ENCODE measurements at places on chromosomes 7 and 10.

DNA sequence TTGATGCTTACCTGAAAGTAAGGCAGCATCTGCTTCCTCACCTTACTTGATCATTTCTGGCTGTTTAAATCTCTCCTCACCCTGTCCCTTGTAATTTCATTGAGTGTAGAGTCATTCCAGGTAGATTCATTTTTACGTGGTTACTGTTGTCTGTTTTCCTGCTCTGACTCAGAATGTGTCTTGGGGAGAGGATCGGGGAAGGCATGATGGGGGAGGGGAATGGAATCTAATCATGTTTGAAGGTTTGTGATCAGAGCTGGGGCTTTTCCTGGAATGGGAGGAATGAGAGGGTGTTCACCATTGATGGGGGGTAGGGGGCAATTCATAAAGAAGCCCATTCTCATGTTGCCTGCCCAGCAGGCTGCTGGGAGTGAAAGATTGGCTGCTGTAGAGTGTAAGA lies 18.7 kb downstream of the SEC24C start:
- no peak for DNase-seq

GRCh38 chr10:78412605-78413004 lies 378.9 kb downstream of the RPS24 start:
- DNase-seq, result no peak

DNA sequence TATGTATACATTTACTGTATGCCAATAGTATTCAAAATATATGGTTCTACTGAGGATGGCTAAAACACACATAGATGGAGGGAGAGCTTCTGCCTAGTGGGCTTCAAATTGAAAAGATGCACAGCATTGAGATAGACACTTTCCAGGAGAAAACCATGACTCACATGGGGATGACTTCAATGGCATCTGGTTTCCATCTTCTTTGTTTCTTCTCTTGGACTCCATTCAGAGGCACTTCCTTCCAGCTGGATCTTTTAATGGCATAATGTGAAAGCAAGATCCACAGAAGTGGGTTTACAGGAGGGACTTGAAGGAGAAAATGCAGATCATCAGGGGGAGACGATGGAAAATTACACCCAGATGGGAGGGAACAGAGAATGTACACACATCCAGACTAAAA lies 84.9 kb downstream of the ZNF365 start:
- DNase-seq, result no peak

DNA sequence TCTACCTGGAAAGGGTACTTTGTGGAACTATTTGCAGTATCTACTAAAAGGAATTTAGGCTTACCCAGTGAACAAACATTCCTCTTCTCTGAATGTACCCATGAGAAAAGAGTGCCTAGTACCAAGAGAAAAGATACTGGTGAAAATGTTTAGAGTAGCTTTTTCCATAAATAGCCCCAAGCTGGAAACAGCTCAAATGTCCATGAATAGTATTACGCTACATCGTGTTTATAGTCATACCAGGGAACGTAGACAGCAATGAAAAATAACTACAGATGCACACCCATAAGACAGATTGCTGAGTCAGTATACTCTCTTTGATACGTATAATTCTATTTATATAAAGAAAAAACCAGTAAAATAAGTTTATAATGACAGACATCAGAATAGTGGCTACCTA lies 285.9 kb downstream of the KLF6 start:
- DNase-seq, result no peak

GRCh38 chr7:32479574-32480200 lies 10.5 kb downstream of the LSM5 start:
- peak; percentile 27 for DNase-seq

GRCh38 chr7:118214833-118215182 lies 9.7 kb upstream of the ANKRD7 start:
- DNase-seq, result no peak

GRCh38 chr10:108696792-108697477 lies 1226.4 kb downstream of the XPNPEP1 start:
- no peak for DNase-seq

GRCh38 chr10:7475939-7476338 lies 65.1 kb upstream of the SFMBT2 start:
- DNase-seq, result no peak

DNA sequence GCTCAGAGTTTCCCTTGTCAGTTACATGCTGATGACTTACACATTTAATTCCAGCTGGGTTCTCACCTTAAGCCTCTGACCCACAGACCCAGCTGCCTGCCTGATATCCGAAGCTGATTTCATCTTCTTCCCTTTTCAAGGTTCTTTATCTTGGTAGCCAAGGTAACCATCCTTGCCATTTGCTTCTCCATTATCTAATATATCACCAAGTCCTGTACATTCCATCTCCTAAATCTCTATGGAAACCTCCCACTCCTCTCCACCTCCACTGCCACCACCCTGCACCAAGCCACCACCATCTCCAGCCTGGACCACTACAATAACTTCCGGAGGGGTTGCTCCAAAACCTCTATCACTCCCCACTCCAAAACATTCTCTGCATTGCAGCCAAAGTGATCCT lies 19.9 kb downstream of the SCRN1 start:
- no peak for DNase-seq

- DNase-seq, result no peak
These were observed 27.4 kb downstream of the OGDHL start for GRCh38 chr10:49734676-49735075.

DNA sequence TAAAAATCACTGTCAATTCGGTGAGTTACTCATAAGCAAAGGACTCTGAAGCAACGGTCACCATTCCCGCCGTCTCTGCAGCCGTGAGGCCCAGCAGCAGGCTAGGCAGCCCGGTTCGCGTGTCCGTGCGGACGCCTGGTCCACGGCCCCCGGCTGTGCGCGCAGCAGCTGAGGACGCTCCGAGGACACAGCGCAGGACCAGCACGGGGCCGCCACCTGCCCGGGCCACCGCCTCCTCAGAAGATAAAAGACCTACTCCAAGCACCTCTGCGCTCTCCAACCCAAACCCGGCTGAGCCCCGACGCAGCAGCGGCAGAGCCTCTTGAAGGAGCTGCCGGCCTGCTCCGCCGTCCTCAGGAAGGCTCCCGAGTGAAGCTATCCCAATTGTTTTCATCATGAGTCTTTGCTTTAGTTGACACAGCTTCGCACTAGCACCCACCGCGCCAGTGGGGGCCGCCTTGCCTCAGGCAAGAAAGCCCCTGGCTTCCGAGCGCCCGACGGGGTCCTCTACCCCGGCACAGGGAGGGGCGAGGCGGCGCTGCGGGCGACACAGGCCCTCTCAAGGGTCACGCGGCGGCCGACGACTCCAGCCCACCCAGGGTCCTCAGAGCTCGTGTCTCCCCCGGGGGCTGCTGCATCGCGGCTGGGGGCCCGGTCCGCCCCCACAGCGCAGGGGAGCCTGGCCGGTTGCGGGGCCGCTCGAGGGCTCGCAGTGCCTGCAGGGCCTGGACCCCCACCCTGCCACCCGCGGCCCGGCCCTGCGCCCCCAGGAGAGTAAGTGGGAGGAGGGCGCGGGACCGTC lies 16.9 kb upstream of the GPR146 start:
- no peak for DNase-seq

GRCh38 chr10:49396666-49396999 lies 744 bp upstream of the DRGX start:
- no peak for DNase-seq

DNA sequence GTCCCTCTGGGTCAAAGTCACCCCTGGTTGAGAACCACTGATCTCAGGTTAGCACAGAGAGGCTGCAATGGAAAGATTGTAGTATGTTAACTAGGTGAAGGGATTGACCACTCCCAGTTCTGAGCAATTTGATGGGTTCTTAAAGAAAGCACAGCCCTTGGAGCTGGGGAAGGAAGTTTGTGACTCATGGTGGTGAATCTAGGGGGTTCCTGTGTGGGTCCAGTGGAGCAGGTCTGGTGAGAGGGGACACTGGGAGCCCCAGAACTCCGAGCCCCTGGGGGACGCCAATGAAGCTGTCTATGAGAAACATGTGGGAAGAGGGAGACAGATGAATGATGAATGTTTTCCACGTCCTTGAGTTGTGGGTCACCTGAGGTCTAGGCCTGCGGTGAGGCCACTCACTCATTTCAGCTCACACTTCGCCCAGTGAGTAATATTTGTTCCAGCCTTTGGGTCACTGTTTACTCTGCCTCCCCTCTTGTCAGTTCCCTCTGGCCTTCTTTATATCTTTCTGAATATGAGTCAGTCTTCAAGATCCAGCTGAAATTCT lies 341.9 kb downstream of the LRMDA start:
- no peak for DNase-seq

- DNase-seq, result no peak
These were observed 72.4 kb downstream of the AUTS2 start for GRCh38 chr7:69670701-69671100.

DNA sequence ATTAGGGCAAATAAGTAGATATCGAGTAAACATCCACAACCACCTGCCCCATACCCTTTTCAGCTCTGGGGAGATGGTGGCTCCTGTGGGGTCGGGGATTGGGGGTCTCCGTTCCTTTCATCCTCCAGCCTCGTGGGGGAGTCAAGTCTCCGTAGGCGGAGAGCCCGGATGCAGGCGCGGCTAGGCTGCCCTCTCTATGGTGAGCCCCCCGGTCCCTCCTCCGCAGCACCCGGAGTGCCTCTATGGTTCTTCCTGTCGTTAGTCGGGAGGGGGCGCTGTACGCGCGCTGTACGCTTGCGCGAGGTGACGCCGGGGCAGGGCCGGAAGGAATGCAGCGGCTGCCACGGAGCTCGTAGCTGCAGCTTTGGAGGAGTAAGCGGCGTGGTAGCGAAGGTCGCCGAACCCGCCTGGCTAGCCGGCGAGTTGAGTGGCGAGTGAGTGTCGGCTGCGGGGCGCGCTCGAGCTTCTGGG lies 14.8 kb upstream of the MMD2 start:
- DNase-seq, result peak; percentile 86

- no peak for DNase-seq
These were observed 521.2 kb upstream of the TEX47 start for GRCh38 chr7:89316584-89317251.

- no peak for DNase-seq
These were observed 42.0 kb downstream of the ABCA13 start for GRCh38 chr7:48213226-48213625.

DNA sequence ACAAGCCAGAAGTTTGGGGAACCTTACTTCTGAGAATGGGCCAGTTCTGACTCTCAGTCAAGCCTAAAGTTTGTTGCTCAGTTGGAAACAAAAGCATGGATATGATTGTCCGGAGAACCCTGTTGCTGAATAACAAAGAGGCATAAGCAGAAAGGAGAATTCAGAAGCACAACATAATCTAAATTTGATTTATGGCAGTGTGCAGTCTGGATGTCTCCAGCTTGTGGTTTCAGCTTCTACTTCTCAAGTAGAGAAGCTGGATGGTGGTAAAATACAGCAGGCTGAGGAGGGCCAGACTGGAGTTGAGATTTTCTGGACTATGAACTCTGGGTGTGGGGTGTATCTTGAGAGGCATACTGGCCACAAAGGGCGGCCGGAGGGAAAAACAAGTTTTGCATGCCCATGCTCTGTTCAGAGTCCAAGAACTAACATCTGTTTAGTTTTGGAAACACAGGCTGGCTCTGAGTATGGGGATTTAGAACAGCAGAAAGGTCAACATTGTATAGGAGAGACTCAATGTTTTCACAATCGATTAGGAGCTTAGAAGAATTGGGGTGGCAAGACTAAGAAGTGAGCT lies 592.9 kb downstream of the CNTNAP2 start:
- no peak for DNase-seq

DNA sequence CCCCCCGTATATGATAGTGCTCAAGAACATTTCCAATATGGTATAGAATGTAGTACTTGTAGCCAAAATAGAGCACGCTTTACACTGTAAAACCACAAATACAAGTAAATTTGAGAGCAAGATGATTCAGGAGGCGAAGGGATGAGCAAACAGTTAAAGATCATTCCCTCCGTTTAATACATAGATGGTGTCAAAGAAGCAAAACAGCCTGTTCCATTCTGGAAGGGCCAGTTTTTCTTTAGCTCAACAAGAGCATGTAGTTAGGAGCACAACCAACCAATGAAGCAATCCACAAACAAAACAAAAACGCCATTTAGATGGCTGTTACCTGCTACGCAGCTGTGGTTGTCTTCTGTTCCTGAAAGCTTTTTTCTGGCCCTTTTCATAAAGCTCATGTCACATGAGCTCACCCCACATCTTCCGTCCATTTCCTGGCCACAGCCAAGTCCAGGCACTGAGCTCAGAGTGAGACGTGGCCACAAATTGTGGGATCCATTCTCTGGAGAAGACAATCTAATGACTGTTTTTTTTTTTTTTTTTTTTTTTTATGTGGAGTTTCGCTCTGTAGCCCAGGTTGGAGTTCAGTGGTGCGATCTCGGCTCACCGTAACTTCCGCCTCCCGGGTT lies 185.6 kb downstream of the FANK1 start:
- DNase-seq, result no peak

GRCh38 chr7:82384779-82385178 lies 58.8 kb downstream of the CACNA2D1 start:
- no peak for DNase-seq

DNA sequence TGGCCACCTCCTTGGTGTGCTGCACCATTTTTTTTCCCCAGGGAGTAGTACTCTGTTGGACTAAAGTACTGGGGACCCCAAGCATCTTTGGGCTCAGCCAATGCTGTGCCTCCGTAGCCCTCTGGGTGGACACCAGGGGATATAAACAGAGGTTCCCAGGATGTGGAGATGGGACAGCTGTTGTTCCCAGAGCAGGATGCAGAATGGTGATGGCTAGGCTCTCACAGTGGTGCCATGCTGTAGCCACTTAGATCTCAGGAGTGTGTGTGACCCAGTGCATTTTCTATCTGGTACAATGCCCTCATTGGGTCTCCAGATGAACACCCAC lies 50.9 kb upstream of the SCIN start:
- DNase-seq, result no peak

- DNase-seq, result no peak
These were observed 95.3 kb upstream of the GATAD1 start for GRCh38 chr7:92352009-92352408.

GRCh38 chr10:20890009-20890408 lies 7.1 kb downstream of the NEBL start:
- DNase-seq, result no peak

GRCh38 chr7:141073173-141073640 lies 657 bp upstream of the TMEM178B start:
- no peak for DNase-seq

GRCh38 chr7:145534301-145534700 lies 582.3 kb upstream of the CNTNAP2 start:
- no peak for DNase-seq
